ENCODE measurements at places on chromosomes 3 and 15.

- DNase-seq, result no peak
These were observed 829.4 kb downstream of the FHIT start for GRCh38 chr3:60421749-60422446.

- DNase-seq, result no peak
These were observed 780 bp downstream of the RPL22L1 start for GRCh38 chr3:170869239-170869590.

- no peak for DNase-seq
These were observed 2.7 kb downstream of the SPESP1 start for GRCh38 chr15:68933001-68933400.

GRCh38 chr3:64131725-64132469 lies 93.4 kb downstream of the PRICKLE2 start:
- DNase-seq, result no peak

- DNase-seq, result no peak
These were observed 30.1 kb upstream of the TFRC start for GRCh38 chr3:196111939-196112386.

DNA sequence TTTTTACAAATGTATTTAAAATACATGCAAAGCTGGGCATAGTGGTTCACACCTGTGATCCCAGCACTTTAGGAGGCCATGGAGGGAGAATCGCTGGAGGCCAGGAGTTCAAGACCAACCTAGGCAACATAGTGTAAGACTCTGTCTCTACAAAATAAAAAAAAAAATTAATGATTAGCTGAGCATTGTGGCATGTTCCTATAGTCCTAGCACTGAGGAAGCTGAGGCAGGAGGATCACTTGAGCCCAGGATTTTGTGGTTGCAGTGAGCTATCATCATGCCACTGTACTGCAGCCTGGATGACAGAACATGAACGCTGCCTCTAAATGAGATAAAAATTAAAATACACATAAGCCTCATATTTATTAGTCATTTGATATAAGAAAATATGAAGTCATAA lies 142.8 kb downstream of the TCF12 start:
- DNase-seq, result no peak

DNA sequence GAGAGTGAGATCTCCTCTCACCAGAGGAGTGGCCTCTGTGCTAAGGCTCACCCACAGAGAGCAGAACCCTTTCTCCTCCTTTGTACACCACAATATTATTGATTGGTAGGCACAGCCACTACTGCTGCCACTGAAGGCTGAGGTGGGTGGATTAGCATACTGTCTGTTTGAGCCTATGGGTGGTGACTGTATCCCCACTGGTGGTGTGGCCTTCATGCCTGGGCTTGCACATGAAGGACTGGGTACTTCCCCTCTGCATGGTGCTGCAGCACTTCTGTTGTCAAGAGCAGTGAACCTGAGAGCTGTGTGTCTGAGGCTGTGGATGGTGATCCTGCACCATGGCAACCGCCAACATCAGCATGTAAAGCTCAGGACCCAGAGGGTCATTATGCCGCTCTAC lies 35.7 kb upstream of the NECTIN3 start:
- no peak for DNase-seq

DNA sequence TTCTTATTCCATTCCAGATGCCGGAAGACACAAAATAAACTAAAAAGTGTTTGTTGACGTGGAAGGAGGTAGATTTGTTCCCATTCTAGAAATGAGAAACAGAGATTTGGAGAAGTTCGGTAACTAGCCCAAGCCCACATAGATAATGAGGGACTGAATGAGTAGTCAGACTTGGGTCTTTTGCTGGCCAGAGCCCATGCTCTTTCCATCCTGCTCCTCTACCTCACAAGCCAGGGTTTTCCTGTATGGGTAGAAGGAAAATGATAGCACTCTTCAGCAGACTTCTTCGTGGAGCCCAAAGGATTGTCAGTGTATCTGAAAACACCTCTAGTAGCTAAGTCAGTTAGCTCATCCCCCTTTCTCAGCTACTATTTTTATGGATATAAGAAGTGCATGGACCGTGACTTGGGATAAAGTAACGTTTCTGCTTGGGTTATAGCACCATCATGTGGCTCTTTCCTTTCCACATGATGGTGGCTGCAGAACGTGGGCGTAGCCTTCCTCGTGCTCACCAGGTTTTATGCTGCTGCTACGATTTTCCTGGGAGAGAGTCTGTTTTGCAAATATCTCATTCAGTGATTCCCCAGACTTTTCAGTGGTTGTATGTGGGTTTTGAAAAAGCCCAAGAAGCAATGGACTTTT lies 84.6 kb downstream of the DGKG start:
- DNase-seq, result peak; percentile 63

DNA sequence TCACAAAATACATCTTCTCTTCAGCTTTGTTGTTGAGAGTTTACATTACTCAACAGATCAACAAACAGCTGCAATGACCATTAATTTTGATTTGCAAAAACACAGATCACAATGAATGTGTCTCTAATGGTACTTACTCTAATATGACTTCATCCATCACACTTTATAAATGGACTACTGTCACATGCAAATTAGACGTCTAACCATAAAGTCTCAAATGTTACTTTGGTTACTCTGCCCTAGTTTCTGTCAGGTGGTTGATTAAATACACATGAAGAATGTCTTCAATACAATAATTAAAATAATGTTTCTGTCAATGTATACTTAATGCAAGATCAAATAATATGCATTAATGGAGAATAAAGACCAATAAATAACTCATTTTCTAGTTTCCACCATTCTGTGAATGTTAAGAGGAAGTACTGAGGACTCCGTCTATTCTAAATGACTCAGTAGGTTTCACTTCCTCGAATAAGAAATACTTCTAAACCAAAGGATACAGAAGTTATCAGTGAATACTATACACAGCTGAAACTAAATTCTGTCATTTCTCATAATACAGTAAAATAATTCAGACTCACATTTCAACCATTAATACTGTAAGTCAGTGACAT lies 145.8 kb downstream of the CBLB start:
- no peak for DNase-seq

- DNase-seq, result no peak
These were observed 35.6 kb downstream of the MAP6D1 start for GRCh38 chr3:183789826-183790225.

DNA sequence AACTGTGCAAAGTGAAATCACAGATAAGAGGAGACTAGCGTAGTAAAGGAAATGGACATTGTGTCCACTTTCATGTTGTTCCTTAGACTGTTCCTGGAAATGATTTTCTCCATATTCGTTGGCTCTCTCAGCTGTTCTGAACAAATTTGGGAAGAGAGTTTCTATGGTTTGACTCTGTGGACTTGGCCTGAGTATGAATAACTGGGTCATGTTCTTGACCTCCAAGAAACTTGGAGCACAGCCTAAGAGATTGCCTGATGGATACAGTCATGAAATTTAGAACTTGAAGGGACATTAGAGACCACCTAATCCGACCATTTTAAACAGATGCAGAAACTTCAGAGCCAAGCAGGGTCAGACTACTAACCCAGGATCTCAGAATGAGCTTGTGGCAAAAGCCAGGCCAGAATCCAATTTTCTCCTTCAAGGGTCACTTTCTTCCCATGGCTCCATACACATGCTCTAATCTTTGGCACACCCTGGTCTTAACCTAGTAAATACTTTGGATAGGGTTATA lies 430.4 kb downstream of the RBMS3 start:
- DNase-seq, result no peak

DNA sequence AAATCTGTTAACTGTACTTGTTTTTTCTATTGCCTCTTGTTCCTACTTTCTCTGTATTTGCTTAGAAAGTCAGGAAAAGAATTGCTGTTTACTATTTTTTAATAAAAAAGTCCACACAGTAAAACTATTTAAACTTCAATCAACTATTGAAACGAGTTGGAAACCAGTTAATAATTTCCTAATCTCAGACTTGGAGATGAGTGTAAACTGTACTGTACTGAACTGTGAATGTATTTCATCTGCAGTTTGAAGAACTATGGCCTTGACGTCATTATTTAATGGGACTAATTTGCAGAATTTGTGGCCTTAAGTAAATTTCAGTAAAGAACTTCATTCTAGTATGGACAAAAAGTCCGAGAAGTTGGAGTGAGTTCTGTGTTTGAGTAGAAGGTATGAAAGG lies 89.1 kb downstream of the LRRC28 start:
- DNase-seq, result no peak

DNA sequence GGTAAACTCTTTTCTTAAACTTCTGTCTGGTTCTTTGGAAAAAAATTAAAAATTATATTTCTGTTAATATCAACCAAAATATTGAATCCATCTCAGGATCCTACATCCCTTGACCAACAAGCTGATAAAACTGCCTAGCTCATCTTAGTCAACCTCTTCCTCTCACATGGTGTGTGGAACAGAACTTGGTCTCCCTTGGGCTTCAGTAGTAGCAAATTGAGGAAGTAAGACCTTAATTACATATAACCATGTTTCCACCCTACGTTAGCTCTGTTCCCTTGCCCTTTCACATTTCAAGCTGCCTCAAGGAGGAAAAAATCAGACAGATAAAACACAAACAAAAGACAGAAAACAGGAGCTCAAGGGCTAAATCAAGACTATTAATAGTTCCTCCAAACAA lies 116.4 kb downstream of the GREM1 start:
- no peak for DNase-seq

- DNase-seq, result no peak
These were observed 68.9 kb downstream of the IQSEC1 start for GRCh38 chr3:13004376-13004775.

- no peak for DNase-seq
These were observed 139.3 kb downstream of the CHSY1 start for GRCh38 chr15:101112336-101113113.

DNA sequence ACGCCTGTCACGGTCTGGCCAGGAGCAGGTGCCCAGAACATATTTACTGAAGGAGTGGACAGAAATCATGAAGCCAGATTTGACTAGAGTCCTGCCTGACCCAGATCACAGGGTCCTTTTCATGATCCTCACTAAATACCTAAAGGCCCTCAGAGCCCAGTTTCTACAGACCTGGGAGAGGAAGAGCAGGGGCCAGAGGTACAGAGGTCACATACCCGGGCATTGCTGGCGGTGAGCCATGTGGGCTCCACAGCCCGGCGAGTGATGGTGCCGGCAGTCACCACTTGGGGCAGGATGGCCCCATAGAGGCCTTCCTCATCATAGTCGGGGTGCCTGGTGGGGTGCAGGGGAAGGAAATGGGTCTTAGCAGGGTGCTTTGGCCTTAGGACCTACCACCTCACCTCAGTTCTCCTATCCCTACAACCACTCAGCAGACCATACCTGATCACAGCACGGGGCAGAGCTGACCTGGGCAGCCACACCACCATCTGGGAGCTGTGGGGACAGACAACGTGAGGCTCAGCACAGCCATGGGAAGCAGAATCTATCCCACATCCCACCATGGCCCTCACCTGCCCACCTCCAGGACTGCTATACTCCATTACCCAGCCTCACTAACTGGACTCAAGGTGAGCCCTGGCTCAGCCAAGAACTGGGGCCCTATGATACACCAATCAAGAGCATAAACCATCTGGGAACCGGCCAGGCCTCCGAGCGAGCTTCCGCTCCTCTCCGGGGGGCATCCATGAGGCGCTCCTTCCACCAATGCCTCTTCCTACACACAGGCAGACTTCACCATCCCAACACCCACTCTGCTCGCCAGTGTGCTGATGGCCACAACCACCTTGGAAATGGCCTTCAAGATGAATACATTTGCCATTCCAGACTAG lies 12.9 kb downstream of the POLG start:
- DNase-seq, result no peak

GRCh38 chr3:24686808-24687207 lies 192.2 kb upstream of the THRB start:
- DNase-seq, result peak; percentile 76

- peak; percentile 68 for DNase-seq
These were observed 23.5 kb downstream of the ZNF80 start for GRCh38 chr3:114213627-114214541.

DNA sequence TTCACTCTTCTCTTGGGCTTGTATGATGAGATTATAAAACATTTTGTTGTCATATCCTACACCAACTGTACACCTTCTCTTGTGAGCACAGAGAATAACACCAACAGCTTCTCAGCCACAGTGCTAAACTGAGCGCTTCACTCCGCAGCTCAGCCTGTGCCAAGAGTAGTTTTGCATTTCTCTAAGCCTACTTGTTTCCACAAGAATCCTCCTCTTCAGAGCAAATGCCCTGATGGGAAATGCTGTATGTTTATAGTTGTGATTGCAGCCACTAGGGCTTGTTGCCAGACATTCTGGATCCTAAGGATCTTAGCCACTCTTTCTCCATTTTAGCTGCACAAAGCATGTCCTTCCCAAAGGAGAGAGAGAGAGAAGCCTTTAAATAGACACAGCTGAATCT lies 138.8 kb upstream of the PLXND1 start:
- DNase-seq, result peak; percentile 78

GRCh38 chr3:37024092-37024491 lies 30.8 kb downstream of the MLH1 start:
- peak; percentile 29 for DNase-seq

GRCh38 chr3:148718982-148719862 lies 21.5 kb downstream of the AGTR1 start:
- peak; percentile 24 for DNase-seq

- no peak for DNase-seq
These were observed 23.9 kb downstream of the IL5RA start for GRCh38 chr3:3086239-3086638.

GRCh38 chr15:78104566-78105475 lies 12.5 kb downstream of the SH2D7 start:
- no peak for DNase-seq

DNA sequence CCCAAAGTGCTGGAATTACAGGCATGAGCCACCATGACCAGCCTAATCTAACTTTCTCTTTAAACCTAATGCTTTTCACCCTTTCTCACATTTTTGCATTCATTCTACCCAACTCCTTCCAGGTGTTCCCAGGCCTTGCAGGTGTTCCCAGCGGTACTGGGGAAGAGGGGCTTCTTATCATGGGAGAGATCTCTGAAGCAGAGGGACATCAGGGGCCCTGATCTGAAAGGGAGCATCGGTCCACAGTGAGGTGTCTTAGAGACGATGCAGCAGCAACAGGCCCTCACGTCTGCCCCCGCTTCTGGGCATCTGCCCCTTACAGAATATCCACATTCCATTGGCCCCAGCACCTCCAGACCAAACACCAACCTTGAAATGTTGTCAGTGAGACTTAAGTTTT lies 29.0 kb upstream of the BDH1 start:
- DNase-seq, result no peak

DNA sequence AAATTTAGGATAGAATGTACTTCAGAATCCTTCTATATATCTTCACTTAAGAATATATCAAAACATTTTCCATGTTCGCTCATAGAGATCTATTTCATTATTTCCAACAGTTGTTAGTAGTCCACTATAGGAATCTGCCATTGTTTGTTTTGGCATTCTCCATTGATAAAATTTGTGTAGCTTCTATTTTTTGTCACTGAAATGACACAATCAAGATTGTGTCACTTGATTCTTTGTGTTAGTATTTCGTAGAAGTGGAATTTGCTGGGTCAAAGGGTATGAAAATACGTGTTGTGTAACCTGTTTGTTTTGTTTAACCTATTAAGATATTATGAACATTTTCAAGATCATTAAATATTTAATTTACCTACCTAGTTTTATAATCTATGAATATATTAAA lies 15.9 kb upstream of the GPR156 start:
- DNase-seq, result no peak

GRCh38 chr3:136186344-136186743 lies 9.8 kb downstream of the MSL2 start:
- no peak for DNase-seq

Measured in AG10803 (cell line).